Naive thymus-derived CD4-positive, alpha-beta T cell (primary cell): ENCODE measurements at places on chromosomes 11 and 22. TPM values are rescaled to one million over a fixed set of nuclear protein-coding genes. Genes with fewer than 3 reads are reported as not detected.

Gene OR5B21
- not detected for total RNA-seq

Gene APOC3
- total RNA-seq, result not detected

DNA sequence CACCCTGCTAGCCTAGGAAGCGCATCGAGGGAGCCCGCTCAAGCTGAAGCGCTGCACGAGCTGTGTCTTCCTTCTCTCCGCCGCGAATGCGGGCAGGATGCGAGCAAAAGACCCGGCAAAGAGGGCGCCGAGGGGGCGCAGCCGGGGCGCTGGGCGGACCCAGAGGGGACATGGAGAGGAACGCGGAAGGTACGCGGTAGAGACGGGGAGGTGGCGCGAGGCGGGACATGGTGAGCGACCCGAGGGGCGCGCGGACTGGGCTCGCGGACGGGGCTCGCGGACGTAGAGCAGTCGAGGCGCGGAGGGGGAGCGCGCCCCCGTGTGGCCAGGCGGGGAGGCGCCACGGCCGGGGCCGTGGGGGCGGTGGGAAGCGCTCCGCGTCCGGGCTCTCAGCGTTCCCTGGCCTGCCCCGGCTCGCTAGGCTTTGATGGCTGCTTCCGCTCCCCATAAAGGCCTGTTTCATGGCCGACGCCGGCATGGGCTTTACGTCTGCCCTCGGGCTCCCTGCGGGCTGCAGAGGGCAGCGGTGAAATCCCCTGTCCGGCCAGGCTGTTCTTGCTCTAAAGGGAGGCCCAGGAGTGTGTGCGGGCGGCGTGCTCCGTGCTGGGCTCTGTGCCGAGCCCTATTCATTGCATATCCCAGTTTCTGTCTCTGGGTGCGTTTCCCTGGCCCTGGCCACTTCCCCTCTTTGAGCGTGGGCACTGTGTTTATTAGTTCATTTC lies 31.2 kb upstream of the TRIM29 start:
- peak overlapping the region; percentile 48 for H3K4me3 ChIP-seq
- H3K27ac ChIP-seq, result no peak overlapping the region
- no peaks in the 10 kb centered on the region for H3K27me3 ChIP-seq
- DNase-seq, result peak; percentile 18
- no peaks in the 10 kb centered on the region for H3K4me1 ChIP-seq

DNA sequence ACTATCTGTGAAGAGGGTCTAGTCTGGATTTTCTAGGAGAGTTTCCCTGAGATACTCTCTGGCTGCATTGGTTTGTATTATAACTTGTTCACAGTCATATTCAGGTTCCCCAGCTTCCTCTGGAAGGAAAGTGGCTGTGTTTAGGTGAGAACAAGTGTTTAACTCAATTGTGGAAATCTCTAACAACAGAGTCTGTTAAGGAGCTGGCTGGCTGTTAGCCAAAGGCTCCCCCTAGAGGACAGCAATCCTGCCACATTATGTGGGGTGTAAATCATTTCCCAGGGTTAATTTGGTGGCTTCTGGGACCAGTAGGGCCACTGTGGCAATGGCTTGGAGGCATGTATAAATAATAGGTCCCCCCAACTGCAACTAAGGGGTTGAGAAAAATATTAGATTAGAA lies 18.4 kb downstream of the MS4A6E start:
- DNase-seq, result no peak
- H3K27me3 ChIP-seq, result no peaks in the 10 kb centered on the region
- no peaks in the 10 kb centered on the region for H3K36me3 ChIP-seq
- no peaks in the 10 kb centered on the region for H3K4me1 ChIP-seq

Gene MORC2
- 46.5 TPM for total RNA-seq

DNA sequence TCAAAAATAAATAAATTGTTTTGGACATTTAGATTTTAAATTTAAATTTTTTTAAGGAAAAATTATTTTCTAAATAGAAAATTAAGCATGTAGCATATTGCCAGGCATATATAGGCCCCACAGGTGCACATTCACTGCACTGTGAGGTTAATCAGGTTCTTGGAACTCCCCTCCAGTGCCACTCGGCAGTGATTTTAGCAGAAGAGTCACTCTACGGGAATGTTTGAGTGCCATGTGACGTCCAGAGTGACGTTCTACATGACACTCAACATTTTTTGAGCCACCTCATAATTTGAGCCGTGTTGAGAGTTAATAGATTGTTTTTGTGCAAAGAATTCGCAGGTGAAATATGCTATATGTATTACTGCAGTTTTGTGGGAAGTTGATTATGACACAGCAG lies 77.4 kb downstream of the SWAP70 start:
- H3K4me1 ChIP-seq, result no peaks in the 10 kb centered on the region
- H3K36me3 ChIP-seq, result no peaks in the 10 kb centered on the region
- H3K27ac ChIP-seq, result no peak overlapping the region
- DNase-seq, result no peak
- H3K27me3 ChIP-seq, result no peaks in the 10 kb centered on the region

Gene SYCE3
- total RNA-seq, result not detected

- no peak overlapping the region for H3K27ac ChIP-seq
- no peaks in the 10 kb centered on the region for H3K4me1 ChIP-seq
- DNase-seq, result no peak
These were observed 113.9 kb downstream of the RPS6KA4 start for GRCh38 chr11:64472593-64473455.

- DNase-seq, result no peak
- H3K36me3 ChIP-seq, result no peaks in the 10 kb centered on the region
- H3K4me3 ChIP-seq, result no peak overlapping the region
- H3K4me1 ChIP-seq, result peaks cover 7% of the 10 kb centered on the region
These were observed 921 bp downstream of the C1QTNF5 start for GRCh38 chr11:119339589-119340334.

DNA sequence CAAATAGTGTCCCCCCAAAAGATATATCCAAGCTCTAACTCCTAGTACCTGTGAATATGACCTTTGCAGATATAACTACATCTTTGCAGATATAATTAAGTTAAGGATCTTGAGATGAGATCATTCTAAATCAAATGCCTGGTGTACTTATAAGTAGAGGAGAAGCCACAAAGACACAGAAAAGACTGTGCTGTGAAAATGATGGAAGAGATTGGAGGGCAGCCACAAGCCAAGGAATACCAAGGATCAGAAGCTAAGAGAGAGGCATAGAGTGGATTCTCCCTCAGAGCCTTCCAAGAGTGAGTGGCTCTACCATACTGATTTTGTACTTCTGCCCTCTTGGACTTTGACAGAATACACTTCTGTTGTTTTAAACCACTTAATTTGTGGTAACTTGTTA lies 7.5 kb upstream of the CAVIN3 start:
- no peak overlapping the region for H3K27ac ChIP-seq
- no peak overlapping the region for H3K4me3 ChIP-seq
- DNase-seq, result no peak

DNA sequence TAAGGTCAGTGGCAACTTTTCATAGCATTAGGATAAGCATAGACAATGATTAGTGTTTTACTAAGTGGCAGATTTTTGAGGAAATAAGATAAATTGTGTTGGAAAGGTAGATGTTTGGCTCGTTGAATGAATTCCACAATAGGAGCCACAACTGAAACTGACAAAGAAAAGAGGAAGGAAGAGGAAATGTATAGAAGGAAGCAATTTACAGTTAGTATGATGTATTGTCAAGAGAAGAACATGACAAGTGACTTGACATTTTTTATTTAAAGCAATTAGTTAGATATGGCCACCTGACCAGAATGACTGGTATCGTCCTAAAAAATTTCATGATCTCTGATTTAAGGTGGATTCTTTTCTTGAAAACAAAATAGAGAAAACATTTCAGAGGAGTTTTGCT lies 3.1 kb upstream of the RAG2 start:
- DNase-seq, result no peak
- no peaks in the 10 kb centered on the region for H3K27me3 ChIP-seq
- no peaks in the 10 kb centered on the region for H3K36me3 ChIP-seq
- no peaks in the 10 kb centered on the region for H3K4me1 ChIP-seq
- H3K27ac ChIP-seq, result no peak overlapping the region
- no peak overlapping the region for H3K4me3 ChIP-seq

DNA sequence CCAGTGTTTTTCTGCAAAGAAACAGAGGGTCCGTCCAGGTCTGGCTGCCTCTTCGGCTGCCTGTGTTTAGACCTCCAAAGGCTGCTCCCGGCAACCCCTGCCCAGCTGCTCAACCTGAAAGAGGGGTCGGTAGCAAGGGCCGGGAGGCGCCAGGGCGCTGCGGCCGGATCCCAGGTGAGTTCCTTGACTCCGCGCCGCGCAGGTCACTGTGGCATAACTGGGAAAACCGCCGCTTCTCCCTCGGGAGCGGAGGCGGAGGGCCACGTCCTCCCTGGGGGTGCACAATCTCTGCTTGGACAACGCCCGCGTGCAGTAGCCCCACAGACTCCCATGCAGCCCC lies 1.0 kb upstream of the BRSK2 start:
- no peaks in the 10 kb centered on the region for H3K36me3 ChIP-seq
- H3K27me3 ChIP-seq, result no peaks in the 10 kb centered on the region
- H3K4me3 ChIP-seq, result peak overlapping the region; percentile 64
- peaks cover 7% of the 10 kb centered on the region for H3K4me1 ChIP-seq
- H3K27ac ChIP-seq, result peak overlapping the region; percentile 60
- no peak for DNase-seq

DNA sequence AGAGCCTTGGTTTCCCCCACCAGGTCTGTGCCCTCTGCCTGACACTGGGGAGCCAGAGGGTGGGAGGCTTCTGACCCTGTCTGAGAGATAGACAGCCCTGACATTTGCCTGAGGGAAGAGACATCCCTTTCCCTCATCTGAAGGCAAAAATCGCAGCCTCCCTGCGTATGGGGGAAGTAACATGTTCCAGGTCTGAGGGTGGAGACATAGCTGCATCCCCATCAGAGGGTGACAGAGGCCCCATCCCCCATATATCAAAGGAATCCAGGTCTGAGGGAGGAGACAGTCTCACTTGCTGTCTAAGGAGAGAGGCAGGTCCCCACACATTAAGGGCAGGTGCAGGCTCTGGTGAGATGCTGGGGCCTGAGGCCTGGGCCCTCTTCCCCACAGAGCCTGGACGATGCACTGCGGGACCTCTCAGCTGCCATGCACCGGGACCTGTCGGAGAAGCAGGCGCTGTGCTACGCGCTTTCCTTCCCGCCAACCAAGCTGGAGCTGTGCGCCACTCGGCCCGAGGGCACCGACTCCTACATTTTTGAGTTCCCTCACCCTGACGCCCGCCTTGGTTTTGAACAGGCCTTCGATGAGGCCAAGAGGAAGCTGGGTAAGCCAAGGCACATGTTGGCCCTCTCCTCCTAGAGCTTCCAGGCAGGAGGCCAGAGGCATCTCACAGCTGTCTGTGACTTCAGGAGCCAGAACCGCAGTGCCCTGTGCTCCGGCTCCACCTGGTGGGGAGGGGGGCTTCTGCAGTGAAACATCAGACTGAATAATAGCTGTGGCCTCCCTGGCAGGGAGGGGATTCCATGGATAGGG lies 16.1 kb upstream of the RELT start:
- H3K36me3 ChIP-seq, result no peaks in the 10 kb centered on the region
- H3K27ac ChIP-seq, result no peak overlapping the region
- no peaks in the 10 kb centered on the region for H3K27me3 ChIP-seq
- peak; percentile 24 for DNase-seq
- peaks cover 2% of the 10 kb centered on the region for H3K4me1 ChIP-seq

DNA sequence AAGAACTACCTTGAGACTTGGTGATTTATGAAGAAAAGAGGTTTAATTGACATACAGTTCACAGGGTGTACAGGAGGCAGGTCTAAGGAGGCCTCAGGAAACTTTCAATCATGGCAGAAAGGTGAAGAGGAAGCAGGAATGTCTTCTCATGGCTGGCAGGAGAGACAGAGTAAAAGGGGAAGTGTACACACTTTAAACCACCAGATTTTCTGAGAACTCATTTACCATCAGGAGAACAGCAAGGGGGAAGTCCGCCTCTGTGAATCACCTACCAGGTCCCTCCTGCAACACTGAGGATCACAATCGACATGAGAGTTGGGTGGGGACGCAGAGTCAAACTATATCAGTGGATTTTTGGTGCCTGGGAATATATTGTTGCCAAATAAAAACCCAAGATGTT lies 40.3 kb upstream of the OR5D13 start:
- no peak overlapping the region for H3K4me3 ChIP-seq
- H3K27me3 ChIP-seq, result no peaks in the 10 kb centered on the region
- H3K36me3 ChIP-seq, result no peaks in the 10 kb centered on the region
- DNase-seq, result no peak
- no peaks in the 10 kb centered on the region for H3K4me1 ChIP-seq
- no peak overlapping the region for H3K27ac ChIP-seq

- no peak for DNase-seq
- H3K27me3 ChIP-seq, result no peaks in the 10 kb centered on the region
- H3K4me1 ChIP-seq, result no peaks in the 10 kb centered on the region
- no peaks in the 10 kb centered on the region for H3K36me3 ChIP-seq
- H3K4me3 ChIP-seq, result no peak overlapping the region
These were observed 255.1 kb downstream of the TTC28 start for GRCh38 chr22:28424427-28425080.

GRCh38 chr11:125373426-125374391 lies 122.4 kb downstream of the FEZ1 start:
- no peak for DNase-seq
- H3K4me3 ChIP-seq, result no peak overlapping the region
- H3K4me1 ChIP-seq, result no peaks in the 10 kb centered on the region
- H3K27me3 ChIP-seq, result no peaks in the 10 kb centered on the region
- H3K36me3 ChIP-seq, result no peaks in the 10 kb centered on the region

GRCh38 chr11:8222820-8223512 lies 40.7 kb downstream of the LMO1 start:
- H3K36me3 ChIP-seq, result no peaks in the 10 kb centered on the region
- H3K27ac ChIP-seq, result no peak overlapping the region
- DNase-seq, result no peak
- H3K4me3 ChIP-seq, result no peak overlapping the region
- no peaks in the 10 kb centered on the region for H3K4me1 ChIP-seq

Gene DDTL
- 3.3 TPM for total RNA-seq
